H1 (cell line): ENCODE measurements at places on chromosomes 3 and 15. TPM values are rescaled to one million over a fixed set of nuclear protein-coding genes. Genes with fewer than 3 reads are reported as not detected.

The GNB5 gene
- polyA plus RNA-seq, result 21.7 and 25.2 TPM in 2 replicates

DNA sequence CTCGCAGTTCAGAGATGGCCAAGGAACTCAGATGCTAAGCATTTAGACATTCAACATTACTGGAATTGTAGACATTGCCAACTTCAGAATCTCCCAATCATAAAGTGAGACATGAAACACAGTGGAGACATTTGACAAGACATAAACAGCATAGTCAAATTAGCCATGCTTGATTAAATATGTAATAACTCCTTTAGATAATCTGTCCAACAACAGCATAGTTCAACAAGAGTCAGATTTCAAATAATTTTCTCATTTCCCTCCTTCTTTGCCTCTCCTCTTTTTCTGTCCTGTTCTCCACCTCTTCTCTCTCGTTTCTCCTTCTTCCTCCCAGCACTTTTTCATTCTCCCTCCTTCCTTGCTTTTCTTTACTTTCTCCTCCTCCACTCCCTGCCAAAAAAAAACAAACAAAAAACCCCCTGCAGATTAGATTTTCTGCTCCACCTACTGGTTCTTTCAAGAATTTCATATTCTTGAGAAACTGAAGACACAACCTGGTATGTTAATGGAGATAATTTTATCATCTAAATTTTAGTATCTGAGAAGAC lies 20.2 kb downstream of the CPOX start:
- no peak overlapping the region for H3K4me3 ChIP-seq
- no peaks in the 10 kb centered on the region for H3K36me3 ChIP-seq
- no peaks in the 10 kb centered on the region for H3K27me3 ChIP-seq
- H3K4me1 ChIP-seq, result no peaks in the 10 kb centered on the region
- DNase-seq, result no peak

The FBXO40 gene
- polyA plus RNA-seq, result 0.03 and 0.05 TPM in 2 replicates

- no peak overlapping the region for H3K27ac ChIP-seq
- H3K27me3 ChIP-seq, result no peaks in the 10 kb centered on the region
- H3K36me3 ChIP-seq, result no peaks in the 10 kb centered on the region
- no peaks in the 10 kb centered on the region for H3K4me1 ChIP-seq
These were observed 31.0 kb downstream of the ACAP2 start for GRCh38 chr3:195411836-195412235.

DNA sequence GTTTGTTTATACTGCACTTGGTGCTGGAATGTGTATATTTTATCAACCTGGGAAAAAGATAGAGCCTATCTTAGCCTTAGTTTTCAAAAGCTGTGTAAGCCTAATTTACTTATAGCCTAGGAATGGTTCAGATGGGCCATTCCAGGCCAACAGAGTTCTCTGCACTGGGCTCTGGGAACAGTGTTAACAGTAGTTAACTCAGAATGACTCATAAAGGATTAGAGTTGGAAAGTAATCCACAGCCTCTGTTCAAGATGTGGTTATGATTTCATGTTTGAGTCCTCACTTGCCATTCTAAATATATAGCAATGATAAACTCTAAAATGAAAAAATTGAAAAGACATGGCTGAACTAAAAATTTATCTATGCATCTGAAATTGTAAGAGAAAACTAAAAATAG lies 22.6 kb upstream of the PEX5L start:
- H3K4me1 ChIP-seq, result no peaks in the 10 kb centered on the region
- H3K27me3 ChIP-seq, result no peaks in the 10 kb centered on the region
- no peaks in the 10 kb centered on the region for H3K36me3 ChIP-seq
- H3K4me3 ChIP-seq, result no peak overlapping the region
- no peak for DNase-seq

GRCh38 chr3:66431494-66431893 lies 69.3 kb downstream of the LRIG1 start:
- H3K4me1 ChIP-seq, result peaks cover 19% of the 10 kb centered on the region
- 0 out of 2 replicates have a peak, but pooled peaks cover 4% of the 10 kb centered on the region for H3K36me3 ChIP-seq
- no peaks in the 10 kb centered on the region for H3K27me3 ChIP-seq
- H3K27ac ChIP-seq, result no peak overlapping the region

The ADGRG7 gene
- not detected in 2 replicates for polyA plus RNA-seq

GRCh38 chr3:195040094-195040493 lies 230.9 kb downstream of the XXYLT1 start:
- H3K27ac ChIP-seq, result no peak overlapping the region
- no peak for DNase-seq
- no peak overlapping the region for H3K4me3 ChIP-seq
- H3K36me3 ChIP-seq, result no peaks in the 10 kb centered on the region
- H3K27me3 ChIP-seq, result 0 out of 2 replicates have a peak, but pooled peaks cover 4% of the 10 kb centered on the region
- H3K4me1 ChIP-seq, result peaks cover 8% of the 10 kb centered on the region

The MAP6D1 gene
- 4.8 and 5.4 TPM in 2 replicates for polyA plus RNA-seq

GRCh38 chr3:151034303-151034702 lies 51.2 kb upstream of the MED12L start:
- H3K27ac ChIP-seq, result no peak overlapping the region
- no peak overlapping the region for H3K4me3 ChIP-seq
- no peak for DNase-seq

DNA sequence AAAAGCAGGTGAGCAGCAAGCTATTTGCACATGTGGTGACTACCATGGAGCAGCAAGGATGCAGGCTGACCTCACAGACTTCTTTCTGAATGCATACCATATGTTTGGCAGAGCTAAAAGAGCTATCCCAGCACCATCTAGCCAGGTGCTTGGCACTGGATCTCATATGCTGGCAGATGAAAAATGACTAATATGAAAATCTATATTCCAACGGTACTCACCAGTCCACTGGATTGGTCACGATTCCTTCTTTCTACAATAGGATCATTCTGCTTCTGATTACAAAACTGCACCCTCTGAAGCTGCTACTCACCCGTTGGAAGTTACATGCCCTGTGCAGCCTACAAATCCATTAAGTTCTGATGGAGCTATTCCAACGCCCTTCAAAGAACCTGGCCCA lies 714.3 kb upstream of the CFAP20DC start:
- H3K36me3 ChIP-seq, result no peaks in the 10 kb centered on the region
- DNase-seq, result no peak
- no peak overlapping the region for H3K27ac ChIP-seq
- H3K27me3 ChIP-seq, result no peaks in the 10 kb centered on the region

GRCh38 chr3:142013326-142013980 lies 135.9 kb downstream of the TFDP2 start:
- H3K27me3 ChIP-seq, result no peaks in the 10 kb centered on the region
- H3K4me3 ChIP-seq, result no peak overlapping the region
- H3K4me1 ChIP-seq, result no peaks in the 10 kb centered on the region
- H3K27ac ChIP-seq, result no peak overlapping the region

The CAND2 gene
- polyA plus RNA-seq, result 8.7 and 12.0 TPM in 2 replicates

GRCh38 chr3:62636235-62636826 lies 238.9 kb downstream of the CADPS start:
- peaks cover 3% of the 10 kb centered on the region for H3K4me1 ChIP-seq
- H3K36me3 ChIP-seq, result no peaks in the 10 kb centered on the region
- H3K27ac ChIP-seq, result no peak overlapping the region
- H3K27me3 ChIP-seq, result no peaks in the 10 kb centered on the region
- no peak overlapping the region for H3K4me3 ChIP-seq

DNA sequence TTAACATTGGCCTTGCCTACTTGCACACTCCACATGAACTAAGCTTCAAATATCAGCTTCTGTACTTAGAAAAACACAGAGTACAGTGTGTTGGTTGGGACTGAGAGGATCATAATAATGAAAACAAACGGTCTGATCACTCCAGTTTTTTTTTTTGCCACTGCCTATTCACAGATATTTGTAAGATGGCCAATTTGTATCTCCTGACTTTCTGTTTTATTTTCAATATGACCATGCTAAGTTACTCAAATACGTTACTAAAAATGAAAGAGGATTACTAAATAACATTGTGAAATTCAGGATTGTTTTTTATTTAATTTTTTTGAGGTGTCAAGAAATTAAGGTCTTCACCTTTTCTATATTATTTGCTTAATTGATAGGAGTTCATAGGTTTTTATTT lies 595.1 kb downstream of the TUSC7 start:
- no peaks in the 10 kb centered on the region for H3K27me3 ChIP-seq
- no peak overlapping the region for H3K4me3 ChIP-seq
- no peaks in the 10 kb centered on the region for H3K36me3 ChIP-seq
- H3K27ac ChIP-seq, result no peak overlapping the region
- no peak for DNase-seq
- no peaks in the 10 kb centered on the region for H3K4me1 ChIP-seq

DNA sequence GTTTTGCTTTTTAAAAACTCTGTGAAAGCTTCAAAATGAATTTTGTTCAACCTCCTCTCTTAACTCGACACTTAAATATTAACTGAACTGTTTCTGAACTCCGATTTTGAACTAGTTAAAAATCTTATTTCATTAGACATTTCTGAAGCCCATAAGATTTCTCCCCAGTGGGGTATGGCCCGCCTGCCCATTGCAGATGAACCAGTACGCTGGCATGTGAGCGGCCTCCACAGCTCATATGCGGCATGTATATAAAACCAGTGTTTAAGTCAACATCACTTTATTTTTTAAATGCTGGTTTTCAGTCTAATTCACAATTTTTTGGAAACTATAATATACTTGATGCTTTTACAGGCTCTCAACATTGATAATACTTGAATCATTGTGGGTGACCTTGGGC lies 50.2 kb downstream of the CPN2 start:
- no peak overlapping the region for H3K27ac ChIP-seq
- H3K4me1 ChIP-seq, result peaks cover 30% of the 10 kb centered on the region
- H3K4me3 ChIP-seq, result no peak overlapping the region
- H3K36me3 ChIP-seq, result no peaks in the 10 kb centered on the region

The CFAP91 gene
- polyA plus RNA-seq, result 4.7 and 7.4 TPM in 2 replicates
